Inflammatory macrophage treated with lipopolysaccharide for 4 hours (primary cell): ENCODE measurements at places on chromosomes 16 and 17.

DNA sequence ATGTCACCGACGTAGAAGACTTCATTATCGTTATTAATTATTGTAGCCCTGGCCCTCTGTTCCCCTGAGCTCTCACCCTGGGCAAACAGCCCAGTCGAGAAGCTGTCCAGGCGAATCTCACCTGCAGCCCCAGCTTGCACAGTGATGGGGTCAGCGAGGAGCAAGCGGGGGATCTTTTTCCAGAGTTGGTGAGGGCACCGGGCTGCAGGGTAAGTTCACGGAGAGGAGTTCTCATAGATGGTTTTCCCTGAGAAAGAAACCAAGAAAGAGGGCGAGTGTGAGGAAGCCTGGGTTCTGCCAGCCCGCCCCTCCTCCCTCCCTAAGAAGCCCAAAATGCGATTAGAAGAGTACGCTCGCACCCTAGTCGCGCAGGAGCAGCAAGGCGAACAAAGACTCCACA, 436 bp downstream of the SPAG5 start:
- DNase-seq = no peak

GRCh38 chr17:82205720-82206508, 6.7 kb downstream of the CCDC57 start:
- peak; percentile 86 for DNase-seq

DNA sequence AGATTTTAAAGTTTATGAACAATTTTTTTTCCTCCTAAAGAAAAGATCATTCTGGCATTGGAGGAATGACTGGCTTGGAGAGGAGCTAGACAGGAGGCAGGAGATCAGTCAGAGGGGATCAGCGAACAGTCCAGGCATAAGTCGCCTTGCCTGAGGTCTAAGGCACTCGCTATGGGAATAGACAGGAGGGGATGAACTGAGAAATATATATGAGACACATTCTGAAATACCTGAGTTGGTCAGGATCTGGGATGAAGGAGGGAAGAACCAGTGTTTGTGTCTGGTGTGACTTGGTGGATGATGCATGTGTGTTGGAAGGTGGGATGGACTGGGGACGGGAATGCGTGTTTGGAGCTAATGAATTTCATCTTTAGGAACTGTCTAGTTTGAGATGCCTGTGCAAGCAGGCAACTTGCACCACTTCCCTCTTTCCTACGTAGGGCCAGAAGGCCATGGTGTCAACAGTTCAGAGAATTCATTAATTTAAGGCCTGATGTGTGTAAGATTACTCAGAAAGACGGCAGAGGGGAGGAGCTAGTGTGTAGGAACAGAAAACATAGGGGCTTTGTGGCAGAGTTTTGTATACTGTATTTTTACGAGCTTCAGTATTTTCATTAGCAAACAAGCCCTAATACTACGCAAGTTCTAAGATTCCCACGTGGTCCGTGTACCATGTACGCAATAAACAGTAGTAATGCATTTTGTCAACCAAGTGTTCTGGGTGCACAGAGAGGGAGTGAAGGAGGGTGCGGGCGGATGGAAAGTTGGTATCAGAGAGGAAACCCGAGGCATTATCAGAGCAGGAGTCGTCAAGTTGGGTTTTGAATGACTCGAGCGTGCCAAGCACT, 825 bp downstream of the HEATR6 start:
- DNase-seq = peak; percentile 80

GRCh38 chr17:73029991-73030390, 62.5 kb downstream of the SLC39A11 start:
- no peak for DNase-seq

DNA sequence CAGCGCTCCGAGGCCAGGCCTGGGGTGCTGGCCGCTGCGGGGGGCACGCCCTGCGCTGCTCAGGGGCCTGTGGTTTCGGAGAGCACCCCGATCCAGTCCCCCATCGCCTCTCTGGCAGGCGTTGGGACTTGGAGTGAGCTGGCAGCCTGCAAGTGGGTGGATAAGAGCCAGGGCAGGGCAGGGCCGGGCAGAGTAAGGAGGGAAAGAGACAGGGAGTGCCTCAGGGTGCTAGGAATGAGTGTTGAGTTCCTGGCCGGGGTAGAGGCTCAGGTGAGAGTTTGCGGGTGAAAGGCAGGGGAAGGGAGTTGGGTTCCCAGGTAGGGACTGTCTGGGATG, 1.3 kb downstream of the CDH13 start:
- DNase-seq = no peak

DNA sequence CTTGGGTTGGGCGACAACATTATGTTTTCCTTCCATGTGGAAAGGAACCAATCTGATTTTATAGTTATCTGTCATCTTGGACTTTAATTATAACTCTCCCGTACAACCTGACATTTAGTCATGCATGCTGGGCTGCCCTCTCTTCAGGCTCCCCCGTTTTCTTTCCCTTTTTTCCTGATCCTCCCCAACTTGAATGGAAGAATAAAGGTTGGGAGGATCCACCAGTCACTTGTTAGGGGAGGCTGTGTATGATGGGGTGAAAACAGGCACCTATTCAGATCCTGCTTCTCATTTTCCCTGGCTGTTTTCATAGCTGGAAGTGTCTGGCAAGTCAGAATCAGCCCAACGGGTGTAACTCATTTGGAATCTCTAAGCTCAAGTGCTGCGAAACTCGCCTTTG, 267.2 kb upstream of the SALL1 start:
- no peak for DNase-seq

DNA sequence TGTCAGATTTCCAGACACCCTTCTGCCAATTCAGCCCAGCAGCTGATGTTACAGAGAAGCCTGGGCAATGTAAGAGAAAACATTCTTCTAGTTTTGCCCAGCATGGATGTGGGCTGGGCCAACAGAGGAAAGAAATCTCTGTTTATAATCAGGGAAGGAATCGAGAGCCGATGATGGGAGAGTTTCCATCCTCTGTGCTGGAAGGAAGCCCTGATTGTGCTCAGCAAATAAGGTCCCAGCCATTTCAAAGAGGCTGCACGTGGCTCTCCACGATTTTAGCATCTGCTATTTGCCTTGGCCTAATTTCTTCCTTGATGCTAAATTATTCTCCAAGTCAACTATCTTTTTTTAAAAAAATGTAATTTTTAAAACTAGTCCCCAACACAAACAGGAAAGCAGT, 70.0 kb downstream of the IRX6 start:
- no peak for DNase-seq

DNA sequence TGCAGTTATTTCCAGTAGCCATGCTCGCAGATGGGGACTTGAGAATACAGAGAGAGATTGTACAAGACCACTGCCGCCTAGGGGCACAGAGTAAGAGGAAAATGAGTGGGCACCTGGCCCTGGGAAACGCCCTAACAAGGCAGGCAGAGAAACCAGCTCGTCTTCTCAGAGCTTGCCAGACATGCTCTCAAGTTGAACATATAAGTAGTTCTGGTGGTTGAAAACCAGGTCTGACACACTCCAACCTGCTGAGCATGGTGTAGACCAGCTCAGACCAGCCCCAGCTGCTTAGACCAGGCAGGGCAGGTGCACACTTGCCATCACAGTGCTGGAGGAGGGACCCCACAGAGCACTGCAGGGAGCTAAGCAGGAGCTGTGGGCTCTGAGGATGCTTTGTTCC, 250.5 kb downstream of the CPPED1 start:
- DNase-seq = no peak

DNA sequence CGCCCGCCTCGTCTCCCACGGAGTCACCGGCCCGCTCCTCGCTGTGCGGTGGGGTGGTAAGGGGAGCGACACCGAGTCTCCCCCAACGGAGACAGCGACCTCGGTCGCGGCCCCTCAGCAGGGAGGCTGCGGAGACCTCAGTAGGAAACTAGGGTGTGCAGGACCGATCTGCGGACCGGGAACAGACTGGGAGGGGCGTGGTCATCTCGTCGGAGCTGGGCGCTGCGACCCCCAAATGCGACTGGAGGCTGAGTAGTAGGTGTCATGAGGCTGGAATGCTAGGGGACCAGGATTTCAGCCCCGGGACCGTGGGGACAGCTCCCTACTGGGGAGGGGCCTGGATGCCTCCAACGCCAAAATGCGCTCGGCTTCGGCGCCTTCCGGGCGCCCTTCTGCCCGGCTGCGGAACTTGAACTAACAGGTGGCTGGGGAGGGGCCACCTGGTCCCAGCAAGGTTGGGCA, 1.3 kb downstream of the CACNG4 start:
- DNase-seq = no peak

DNA sequence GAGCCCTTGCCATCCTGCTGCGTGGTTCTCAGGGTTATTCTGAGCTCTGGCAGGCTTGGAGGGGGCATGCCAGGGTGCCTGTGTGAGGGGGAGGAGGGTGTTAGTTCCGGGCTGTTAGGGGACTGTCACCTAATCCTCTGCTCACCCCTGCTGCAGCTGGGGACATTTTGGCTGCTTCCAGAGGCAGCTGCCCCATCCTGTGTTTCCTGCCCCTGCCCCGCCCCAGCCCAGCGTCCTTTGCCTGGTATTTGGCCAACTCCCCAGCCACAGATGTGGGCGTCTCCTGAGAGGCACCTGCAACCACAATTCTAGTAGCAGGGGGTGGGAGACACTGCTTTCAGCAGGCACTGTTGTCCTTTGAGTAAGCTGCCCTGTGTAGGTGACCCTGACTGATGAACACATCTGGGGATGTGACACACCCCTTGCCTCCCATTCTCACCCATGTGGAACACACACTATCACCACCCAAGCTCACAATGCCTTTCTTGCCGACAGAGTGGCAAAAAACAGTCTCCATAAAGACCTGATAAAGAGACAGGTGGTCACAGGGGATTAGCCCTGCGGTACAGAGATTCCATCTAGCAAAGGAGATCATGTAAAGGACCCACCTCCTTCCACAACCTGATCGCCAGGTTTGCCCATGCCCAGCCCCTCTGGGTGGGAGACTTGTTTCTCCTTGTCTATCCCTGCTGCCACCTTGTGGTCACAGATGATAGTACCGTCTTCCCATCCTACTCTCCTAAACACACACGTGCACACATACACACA, at the start of gene CHRNE:
TSS of gene CHRNE (minus strand) at position 48 of the 768 bp plus-strand sequence. CDS start at position 13, 35 bp downstream.
- DNase-seq = peak; percentile 59

GRCh38 chr16:7085776-7086175, 246.9 kb upstream of the RBFOX1 start:
- DNase-seq = no peak

DNA sequence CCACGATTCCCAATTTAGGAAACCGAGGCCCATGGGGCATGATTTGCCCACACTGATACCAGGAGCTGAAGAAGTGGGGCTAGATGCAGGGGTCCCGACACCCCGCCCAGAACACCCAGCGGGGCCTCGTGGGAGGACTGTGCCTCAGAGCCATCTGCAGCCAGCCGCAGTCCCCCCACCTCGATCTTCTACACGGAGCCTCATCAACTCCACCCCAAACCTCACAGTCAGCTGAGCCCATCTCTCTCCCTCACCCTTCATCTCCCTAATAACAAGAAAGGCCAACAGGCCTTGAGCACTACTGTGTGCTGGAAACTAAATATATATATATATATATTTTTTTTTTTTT, 4.2 kb downstream of the ITGAE start:
- DNase-seq = no peak

GRCh38 chr16:47925811-47926460, 229.9 kb downstream of the ABCC12 start:
- no peak for DNase-seq

DNA sequence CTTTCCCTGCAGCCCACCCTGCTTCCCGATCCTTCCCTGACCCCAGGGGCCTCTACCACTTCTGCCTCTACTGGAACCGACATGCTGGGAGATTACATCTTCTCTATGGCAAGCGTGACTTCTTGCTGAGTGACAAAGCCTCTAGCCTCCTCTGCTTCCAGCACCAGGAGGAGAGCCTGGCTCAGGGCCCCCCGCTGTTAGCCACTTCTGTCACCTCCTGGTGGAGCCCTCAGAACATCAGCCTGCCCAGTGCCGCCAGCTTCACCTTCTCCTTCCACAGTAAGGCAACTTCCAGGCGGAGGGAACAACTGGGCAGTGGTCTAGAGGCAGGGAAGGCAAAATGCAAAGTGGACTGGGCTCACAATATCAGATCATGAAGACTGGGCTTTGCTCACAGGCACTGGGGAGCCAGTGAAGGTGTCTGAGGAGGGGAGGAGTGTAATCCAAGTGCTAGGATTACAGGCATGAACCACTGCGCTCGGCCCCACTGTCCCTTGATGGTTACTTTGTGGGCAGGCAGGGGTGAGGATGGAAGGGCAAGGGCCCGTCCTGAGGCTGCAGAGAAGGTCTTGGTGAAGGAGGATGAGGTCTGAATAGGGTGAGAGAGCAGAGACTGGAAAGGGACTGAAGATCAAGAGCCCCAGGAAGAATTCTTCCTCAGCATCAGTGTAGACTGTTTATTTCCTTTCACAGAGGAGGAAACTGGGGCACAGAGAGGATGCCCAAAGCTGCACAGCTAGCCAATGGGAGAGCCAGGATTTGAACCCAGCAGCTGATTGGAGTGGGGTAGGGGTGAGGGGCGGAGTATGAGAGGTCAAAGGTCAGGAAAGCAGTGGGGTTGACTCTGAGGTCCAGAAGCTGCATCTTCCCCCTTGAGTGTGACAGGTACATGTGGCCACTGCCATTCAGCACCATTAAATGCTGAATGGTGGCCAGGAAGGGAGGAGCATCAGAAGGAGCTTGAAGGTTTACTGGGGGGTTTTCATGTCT, 16.5 kb upstream of the ADGRG3 start:
- DNase-seq = no peak

DNA sequence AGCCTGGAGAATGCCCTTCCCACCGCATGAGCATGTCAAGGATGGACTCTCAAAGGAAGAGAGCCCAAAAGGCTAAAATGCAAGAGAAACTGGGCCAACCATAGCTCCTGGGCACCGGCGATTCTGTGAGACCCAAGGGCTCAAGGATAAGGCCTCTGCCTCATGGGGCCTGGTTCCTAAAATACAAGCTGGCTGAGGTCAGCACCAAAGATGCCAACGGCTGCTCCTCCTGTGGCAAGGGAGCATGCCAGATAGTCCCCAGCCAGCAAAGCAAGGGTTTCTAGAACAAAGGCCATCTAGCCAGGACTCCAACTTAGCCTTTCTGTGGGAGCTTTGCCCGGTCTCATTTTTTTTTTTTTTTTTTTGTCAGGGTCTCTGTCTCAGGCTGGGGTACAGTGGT, 20.1 kb downstream of the GPRC5B start:
- no peak for DNase-seq

GRCh38 chr16:84281074-84281473, 13.6 kb upstream of the WFDC1 start:
- DNase-seq = no peak

DNA sequence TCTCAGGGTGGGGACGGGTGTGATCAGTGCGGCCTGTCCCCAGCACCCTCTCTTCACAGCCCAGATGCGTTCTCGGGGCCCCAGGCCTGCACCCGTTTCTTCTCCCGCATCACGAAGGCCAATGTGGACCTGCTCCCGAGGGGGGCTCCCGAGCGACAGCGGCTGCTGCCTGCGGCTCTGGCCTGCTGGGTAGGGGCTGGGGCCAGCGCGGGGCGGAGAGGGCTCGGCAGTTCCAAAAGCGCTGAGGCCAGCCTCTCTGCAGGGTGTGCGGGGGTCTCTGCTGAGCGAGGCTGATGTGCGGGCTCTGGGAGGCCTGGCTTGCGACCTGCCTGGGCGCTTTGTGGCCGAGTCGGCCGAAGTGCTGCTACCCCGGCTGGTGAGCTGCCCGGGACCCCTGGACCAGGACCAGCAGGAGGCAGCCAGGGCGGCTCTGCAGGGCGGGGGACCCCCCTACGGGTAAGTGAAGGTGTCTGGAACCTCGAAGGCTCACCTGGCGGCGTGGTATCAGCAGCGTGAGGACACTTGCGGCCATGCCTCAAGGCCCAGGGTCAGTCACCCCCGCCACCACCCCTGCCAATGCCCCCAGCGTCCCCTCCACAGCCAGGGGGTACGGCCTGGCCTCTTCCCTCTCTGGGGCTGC, 4.4 kb downstream of the MSLN start:
- no peak for DNase-seq

GRCh38 chr17:17836250-17836817, 452 bp downstream of the SREBF1 start:
- peak; percentile 99 for DNase-seq

GRCh38 chr16:79098907-79099306, 501.6 kb downstream of the MAF start:
- DNase-seq = peak; percentile 69

- no peak for DNase-seq
Observed at GRCh38 chr16:4261557-4262172, 11.2 kb downstream of the TFAP4 start.
